HT1080 (cell line): ENCODE measurements at places on chromosomes 16 and 17. TPM values are rescaled to one million over a fixed set of nuclear protein-coding genes. Genes with fewer than 3 reads are reported as not detected.

GRCh38 chr16:53537626-53538025, 34.6 kb upstream of the AKTIP start:
- DNase-seq = no peak

DNA sequence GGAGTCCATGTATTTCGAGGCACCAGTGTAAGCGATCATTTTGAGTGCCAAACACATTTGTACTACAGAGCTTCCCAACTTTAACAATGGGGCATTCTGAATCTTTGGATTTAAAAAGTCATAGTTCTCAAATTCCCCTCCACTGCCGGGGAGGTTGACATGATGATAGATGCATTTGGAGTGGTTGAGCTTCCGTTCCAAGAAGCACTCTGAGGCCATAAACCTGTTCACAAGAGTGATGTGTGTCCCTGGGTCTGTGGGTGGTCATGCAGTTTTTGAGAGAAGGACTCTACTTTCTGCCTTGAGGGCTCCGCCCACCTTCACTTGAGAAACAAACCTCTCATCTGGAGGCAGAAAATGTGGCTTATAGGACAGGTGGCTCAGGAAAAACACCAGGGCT, 43.7 kb downstream of the IRX5 start:
- no peak for DNase-seq

GRCh38 chr17:36682773-36683172, 81.4 kb downstream of the MRM1 start:
- DNase-seq = no peak

DNA sequence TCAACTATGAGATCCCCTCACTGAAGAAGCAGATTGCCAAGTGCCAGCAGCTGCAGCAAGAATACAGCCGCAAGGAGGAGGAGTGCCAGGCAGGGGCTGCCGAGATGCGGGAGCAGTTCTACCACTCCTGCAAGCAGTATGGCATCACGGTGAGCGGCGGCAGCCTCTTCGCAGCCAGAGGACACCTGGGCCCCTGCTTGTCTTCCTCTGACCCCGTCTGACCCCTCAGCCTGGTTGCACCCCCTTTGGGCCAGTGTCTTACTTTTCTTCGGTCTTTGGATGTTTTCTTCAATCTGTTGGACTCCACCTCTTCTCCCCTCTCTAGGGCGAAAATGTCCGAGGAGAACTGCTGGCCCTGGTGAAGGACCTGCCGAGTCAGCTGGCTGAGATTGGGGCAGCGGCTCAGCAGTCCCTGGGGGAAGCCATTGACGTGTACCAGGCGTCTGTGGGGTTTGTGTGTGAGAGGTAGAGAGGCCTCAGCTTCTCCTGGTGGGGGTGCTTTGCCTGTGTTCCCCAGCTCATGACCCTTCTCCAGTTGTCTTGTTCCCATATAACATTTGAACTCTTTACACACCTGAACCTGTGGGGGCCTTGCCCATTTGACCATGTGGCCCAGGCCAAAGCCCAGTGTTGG, 4.4 kb downstream of the CDK5RAP3 start:
- no peak for DNase-seq

GRCh38 chr16:83392743-83393142, 415.0 kb upstream of the HSBP1 start:
- DNase-seq = no peak

DNA sequence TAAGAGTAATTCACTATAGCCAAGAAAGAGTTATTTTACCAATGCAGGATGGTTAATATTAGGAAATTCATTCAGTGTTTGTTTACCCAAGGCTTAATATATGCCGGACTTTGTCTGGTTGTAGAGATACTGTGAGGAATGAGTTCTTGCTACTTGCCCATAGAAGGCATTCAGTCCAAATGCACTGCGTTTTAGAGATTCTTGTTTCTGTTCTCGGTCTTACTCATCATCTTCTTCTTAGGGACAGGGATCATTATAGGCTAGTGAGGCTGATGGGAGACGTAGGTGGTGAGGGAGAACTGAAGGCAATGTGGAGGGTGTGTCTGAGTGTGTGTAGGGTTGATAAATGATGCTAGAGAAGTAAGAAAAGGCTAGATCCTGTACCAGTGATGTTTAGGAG, 90.7 kb downstream of the OR1D5 start:
- DNase-seq = no peak

GRCh38 chr16:46688654-46689364, at the start of gene VPS35:
Gene VPS35, minus strand, starts transcription at chr16:46689178. Its CDS starts 45 bp downstream, at chr16:46689133.
- DNase-seq = peak; percentile 95

- no peak for DNase-seq
Measured at GRCh38 chr17:78267253-78268073, 36.0 kb downstream of the TMEM235 start.

GRCh38 chr17:57355090-57355859, 99.0 kb downstream of the MSI2 start:
- no peak for DNase-seq

- DNase-seq = no peak
Measured at GRCh38 chr16:27284865-27285675, 16.5 kb upstream of the NSMCE1 start.

- no peak for DNase-seq
Measured at GRCh38 chr17:62882878-62883277, 74.8 kb upstream of the MARCHF10 start.

DNA sequence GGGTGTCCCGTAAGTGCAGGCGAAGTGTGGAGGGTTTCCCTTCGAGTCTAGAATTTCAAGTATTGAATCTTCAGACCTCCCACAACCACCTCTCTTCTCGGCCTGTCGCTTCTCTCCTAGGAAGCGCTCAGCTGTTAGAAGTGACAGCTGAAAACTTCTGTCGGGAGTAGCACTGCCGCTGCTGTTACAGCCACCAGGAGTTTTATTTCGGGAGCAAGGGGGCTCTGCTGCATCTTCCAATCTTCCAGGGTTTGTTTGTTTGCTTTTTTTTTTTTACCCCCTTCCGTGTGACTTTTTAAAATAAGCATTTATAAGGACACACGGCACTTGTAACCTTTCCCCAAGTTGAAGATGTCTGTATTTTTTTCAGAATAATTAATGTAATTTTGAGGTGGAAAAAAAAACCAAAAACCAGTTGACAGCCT, 767 bp downstream of the RPS6KB1 start:
- DNase-seq = peak; percentile 20

DNA sequence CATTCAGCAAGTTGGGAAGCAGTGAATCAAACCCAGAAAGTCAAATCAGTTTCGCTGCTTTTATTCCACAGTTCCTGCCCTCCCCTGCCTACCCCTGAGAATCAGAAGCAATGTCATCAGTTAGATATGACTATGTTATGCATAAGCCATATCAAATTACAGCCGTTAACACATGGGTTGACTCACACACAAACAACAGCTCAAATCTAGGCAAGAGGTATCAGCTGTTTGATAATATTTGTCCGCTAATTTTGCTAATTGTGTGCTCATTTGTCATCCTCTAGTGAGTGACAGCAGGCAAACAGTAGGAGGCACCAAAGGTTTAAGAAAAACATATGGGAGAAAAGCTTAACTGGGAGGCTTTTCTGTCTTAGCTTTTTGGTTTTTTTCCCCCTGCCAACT, 327.4 kb upstream of the CCL2 start:
- DNase-seq = peak; percentile 48

GRCh38 chr17:33055171-33055611, 63.5 kb downstream of the SPACA3 start:
- DNase-seq = no peak

GRCh38 chr16:23700509-23700908, 12.5 kb downstream of the ERN2 start:
- DNase-seq = no peak

DNA sequence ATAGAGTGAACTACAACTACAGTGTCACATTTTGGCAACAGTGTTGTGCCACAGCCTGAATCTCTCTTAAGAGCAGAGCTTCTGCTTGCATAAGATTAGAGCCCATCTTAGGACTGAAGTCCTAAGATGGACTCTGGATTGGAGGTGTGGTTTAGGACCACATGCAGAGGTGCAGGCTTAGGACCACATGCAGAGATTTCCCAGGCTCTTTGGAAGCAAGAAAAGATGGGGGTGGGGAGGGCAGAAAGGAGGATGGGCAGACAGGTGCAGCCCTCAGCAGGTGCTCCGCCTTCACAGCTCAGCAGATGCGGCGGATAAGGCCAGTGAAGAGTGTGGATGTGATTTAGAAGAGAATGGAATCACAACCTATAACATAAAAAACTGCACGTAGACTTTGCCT, 128.7 kb downstream of the TANGO6 start:
- no peak for DNase-seq

DNA sequence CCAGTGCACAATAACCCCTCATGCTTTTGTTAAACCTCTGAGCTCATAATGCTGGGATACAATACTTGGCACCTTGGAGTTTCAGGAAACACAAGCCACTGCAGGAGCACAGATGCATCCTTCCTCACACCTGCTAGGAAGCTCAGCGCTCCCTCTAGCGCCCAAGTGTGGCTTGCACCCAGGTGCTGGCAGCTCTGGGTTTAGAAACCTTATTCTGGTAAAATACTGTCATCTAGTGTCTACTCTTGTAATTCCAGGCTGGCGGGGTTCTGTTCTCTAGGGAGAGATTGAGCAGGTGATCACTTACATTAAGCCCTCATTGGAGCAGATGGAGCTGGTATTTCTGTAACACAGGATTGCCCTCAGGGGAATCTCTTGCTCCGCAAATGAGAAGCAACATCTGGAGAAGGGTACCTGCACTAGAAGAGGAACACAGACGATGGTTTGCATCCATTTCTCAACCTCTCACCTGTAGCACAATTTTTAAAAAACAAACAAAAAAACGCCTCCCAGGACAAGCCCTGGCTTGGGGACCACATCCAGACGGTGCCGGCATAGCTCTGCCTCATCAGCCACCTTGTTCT, 1.5 kb downstream of the CCL1 start:
- peak; percentile 70 for DNase-seq

DNA sequence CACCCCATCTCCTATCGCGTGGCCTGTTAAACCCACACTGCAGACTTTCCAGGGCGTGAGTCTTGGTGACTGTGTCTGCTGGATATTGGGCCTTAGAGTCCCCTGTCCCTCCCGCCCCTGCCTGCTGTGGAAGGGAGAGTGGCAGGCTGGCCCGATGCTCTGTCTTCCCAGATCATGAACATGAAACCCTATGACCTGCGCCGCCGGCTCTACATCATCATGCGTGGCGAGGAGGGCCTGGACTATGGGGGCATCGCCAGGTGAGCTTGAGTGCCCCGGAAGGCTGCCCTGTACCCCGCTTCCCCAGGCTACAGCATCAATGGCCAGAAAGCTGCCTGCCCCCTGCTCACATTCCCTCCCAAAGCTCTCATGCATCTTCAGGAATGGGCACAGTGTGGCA, 19.5 kb upstream of the CLEC18A start:
- DNase-seq = no peak

- DNase-seq = no peak
Measured at GRCh38 chr16:62760398-62760797, 724.2 kb upstream of the CDH8 start.

DNA sequence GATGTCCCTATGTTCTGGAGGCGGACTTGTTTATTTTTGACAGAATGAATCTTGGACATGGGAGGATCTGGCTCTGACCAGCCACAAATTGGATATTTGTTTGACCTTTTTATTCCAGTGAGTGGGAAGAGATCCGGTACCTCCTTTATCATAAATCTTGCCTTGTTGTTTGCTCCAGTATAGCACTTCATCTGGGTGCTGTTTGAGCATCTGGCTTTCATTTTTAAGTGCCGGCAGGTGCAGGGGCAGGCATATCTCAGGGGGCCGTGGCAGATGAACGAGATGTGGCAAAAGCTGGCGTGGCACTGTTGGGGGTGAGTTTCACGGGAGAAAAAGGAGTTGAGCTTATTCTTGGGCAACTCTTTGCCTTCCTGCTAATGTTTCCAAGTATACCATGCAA, 37.8 kb downstream of the MSI2 start:
- no peak for DNase-seq

- DNase-seq = no peak
Measured at GRCh38 chr16:10624527-10624926, 44.1 kb upstream of the EMP2 start.

GRCh38 chr16:87012954-87013938, 303.9 kb downstream of the C16orf95 start:
- DNase-seq = no peak

GRCh38 chr16:72705801-72706200, 342.1 kb downstream of the ZFHX3 start:
- no peak for DNase-seq

GRCh38 chr16:760545-761343, at the start of gene MSLN:
Gene MSLN, plus strand, starts transcription at chr16:760734. Its CDS starts 1,947 bp downstream, at chr16:762681.
- no peak for DNase-seq

KRT33A gene
- not detected in 2 replicates for total RNA-seq

PLLP gene
- total RNA-seq = 0.20 and 1.3 TPM in 2 replicates

RAB26 gene
- total RNA-seq = 9.5 and 13.4 TPM in 2 replicates

OR1A1 gene
- not detected in 2 replicates for total RNA-seq

CRHR1 gene
- total RNA-seq = not detected in 2 replicates

PIPOX gene
- 0.14 and 0.33 TPM in 2 replicates for total RNA-seq

ALOX15B gene
- not detected in 2 replicates for total RNA-seq

AOC3 gene
- 0.11 TPM in 1 of 2 replicates, not detected in the other for total RNA-seq

IGF2BP1 gene
- 18.5 and 18.6 TPM in 2 replicates for total RNA-seq

OR4D1 gene
- not detected in 2 replicates for total RNA-seq

MMP15 gene
- total RNA-seq = 3.2 and 3.6 TPM in 2 replicates
